ENCODE measurements at places on chromosomes 5 and 9.

DNA sequence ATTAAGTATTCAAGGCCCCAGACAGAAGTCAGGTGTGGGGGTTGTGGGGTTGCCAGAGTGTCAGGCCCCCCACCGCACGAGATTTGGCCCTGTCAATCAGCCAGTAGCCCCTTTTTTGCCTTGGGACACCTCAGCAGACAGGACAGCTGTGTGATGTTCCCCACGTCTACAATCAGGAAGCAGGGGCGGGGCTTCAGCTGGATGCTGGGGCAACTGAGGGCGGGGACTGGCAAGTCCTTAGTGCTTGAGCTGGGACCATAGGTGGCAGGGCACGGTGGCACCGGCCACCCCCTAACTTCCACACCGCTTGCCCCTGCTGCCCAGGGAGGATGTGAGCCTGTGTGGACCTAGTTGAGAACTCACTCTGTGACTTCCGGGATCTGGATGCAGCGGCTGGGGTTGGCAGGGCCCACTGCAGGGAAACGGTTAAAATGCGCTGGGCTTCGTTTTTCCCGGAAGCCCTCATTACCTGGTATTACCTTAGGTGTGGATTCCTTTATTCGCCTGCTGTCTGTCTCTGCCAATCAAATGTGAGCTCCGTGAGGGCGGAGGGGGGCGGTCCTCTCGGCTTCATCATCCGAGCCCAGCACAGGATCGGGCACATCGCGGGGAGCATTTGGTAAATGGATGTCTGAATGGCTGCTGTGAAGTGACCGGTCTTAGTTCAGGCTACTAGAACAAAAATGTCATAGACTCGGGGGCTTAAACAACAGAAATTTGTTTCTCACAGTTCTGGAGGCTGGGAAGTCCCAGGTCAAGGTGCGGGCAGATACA is 7.5 kb upstream of the GTF3C5 start:
- DNase-seq: peak; percentile 83

DNA sequence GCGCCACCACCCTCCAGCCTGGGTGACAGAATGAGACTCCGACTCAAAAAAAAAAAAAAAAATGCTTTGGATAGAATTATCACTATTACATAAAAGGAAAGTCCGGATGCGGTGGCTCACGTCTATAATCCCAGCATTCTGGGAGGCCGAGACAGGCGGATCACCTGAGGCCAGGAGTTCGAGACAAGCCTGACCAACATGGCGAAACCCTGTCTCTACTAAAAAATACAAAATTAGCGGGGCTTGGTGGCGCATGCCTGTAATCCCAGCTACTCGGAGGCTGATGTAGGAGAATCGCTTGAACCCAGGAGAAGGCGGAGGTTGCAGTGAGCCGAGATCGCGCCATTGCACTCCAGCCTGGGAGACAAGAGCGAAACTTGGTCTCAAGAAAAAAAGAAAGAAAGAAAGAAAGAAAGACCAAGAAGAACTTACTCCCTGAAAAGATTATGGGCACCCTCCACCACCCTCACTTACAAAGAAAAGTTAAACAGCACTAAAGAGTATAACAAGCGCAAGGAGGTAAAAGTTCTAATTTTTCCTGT is 17.8 kb downstream of the CDKN2A start:
- no peak for DNase-seq

GRCh38 chr5:130251931-130252330 is 347.7 kb downstream of the CHSY3 start:
- DNase-seq: peak; percentile 13

- no peak for DNase-seq
Observed at GRCh38 chr5:175851727-175852126, 19.7 kb upstream of the CPLX2 start.

DNA sequence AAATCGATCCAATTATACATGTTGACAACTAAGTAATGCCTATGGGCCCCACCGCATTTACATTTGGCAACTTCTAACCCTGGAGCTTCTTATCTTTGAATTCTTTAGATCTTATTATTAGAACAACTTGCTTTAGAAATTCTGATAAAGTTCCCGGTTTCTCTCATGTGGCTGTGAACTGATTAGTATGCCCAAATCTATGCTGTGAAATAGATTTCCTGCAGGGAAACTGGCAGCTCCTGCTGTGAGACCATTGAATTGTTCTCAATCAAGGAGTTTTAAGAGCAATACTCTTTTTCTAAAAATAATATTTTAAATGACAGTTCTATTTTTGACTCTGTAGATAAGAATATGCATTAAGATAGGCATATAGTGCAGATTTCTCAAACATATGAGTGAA is 177.5 kb downstream of the GABRB2 start:
- no peak for DNase-seq

- DNase-seq: peak; percentile 51
Observed at GRCh38 chr9:2024888-2025782, 10.0 kb downstream of the SMARCA2 start.

GRCh38 chr5:172910828-172911627 is 48.2 kb upstream of the RPL26L1 start:
- DNase-seq: peak; percentile 76

GRCh38 chr5:151618907-151619306 is 27.8 kb upstream of the FAT2 start:
- no peak for DNase-seq

DNA sequence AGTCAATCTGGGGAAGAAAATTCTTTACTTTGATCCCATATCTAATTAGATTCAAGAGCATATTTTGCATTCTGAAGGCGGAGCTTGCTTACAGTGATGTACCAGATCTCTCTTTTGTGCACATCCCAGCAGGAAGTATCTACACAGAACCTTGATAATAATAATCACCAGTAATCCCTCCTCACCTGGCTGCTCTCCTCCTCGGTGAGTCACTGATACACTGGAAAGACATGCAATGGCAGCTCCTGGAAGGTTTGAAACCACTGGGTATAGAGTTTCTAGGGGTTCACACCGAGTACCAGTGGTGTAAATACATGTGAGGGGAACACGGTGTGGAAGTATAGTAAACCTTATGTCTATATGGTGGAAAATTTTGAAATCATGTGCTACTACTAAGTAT is 205.5 kb upstream of the TARS1 start:
- DNase-seq: no peak

- no peak for DNase-seq
Observed at GRCh38 chr5:158179271-158179670, 320.3 kb upstream of the CLINT1 start.

GRCh38 chr5:31193591-31194467 is at the start of gene CDH6:
Gene CDH6, plus strand, starts transcription at chr5:31193686. Its CDS starts 73,788 bp downstream, at chr5:31267474.
- DNase-seq: peak; percentile 4
